ENCODE measurements at places on chromosomes 6 and 20. TPM values are rescaled to one million over a fixed set of nuclear protein-coding genes. Genes with fewer than 3 reads are reported as not detected.

The OR5V1 gene
- total RNA-seq = not detected

The LGSN gene
- total RNA-seq = not detected

- no peak for DNase-seq
These were observed 67.9 kb upstream of the E2F3 start for GRCh38 chr6:20333721-20334269.

The DHX16 gene
- total RNA-seq = 16.6 TPM

DNA sequence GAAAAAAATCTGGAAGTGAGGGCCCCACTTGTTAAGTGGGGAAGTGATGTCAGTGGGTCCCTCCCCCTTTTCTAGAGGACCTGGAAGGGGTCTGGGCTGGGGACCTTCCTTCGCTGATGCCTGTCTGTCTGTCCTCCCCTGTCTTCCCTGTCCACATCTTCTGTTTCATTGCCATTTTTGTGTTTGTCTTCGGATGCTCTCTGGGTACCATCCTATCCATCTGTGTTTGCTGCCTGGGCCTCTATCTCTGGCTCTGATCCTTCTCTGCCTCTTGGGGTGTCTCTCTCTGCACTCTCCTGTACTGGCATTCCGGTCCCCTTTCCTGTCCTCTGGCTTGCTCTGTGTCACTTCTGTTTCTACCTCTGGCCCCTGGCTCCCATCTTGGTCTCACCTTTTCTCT lies 2.3 kb downstream of the TMEM151B start:
- DNase-seq = no peak

DNA sequence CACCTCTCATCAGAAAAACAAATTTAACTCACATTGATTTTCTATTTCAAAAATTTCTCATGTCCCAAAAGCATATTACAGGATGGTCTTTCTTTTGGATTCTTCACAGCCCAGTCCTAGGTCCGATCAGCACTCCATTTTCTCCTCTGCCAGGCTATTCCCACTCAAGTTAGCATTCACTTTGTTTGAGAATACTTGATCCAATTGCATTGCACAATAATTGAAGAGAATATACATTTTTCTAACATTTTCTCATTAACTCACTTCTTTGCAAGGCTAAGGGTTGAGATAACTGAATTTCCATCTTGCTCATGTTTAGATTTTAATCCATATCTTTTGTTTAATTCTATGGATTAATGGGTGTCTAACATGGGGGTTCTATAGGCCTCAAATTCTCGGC lies 716.1 kb downstream of the QKI start:
- DNase-seq = no peak

- DNase-seq = peak; percentile 80
These were observed 55.1 kb upstream of the CEP162 start for GRCh38 chr6:84282550-84282949.

- DNase-seq = no peak
These were observed 562 bp downstream of the MOCS1 start for GRCh38 chr6:39933669-39934130.

GRCh38 chr6:14727494-14728395 lies 518.1 kb upstream of the JARID2 start:
- DNase-seq = no peak

The PARD6B gene
- 2.4 TPM for total RNA-seq

The CLVS2 gene
- not detected for total RNA-seq

GRCh38 chr6:130020073-130020906 lies 1.9 kb downstream of the L3MBTL3 start:
- DNase-seq = peak; percentile 18

DNA sequence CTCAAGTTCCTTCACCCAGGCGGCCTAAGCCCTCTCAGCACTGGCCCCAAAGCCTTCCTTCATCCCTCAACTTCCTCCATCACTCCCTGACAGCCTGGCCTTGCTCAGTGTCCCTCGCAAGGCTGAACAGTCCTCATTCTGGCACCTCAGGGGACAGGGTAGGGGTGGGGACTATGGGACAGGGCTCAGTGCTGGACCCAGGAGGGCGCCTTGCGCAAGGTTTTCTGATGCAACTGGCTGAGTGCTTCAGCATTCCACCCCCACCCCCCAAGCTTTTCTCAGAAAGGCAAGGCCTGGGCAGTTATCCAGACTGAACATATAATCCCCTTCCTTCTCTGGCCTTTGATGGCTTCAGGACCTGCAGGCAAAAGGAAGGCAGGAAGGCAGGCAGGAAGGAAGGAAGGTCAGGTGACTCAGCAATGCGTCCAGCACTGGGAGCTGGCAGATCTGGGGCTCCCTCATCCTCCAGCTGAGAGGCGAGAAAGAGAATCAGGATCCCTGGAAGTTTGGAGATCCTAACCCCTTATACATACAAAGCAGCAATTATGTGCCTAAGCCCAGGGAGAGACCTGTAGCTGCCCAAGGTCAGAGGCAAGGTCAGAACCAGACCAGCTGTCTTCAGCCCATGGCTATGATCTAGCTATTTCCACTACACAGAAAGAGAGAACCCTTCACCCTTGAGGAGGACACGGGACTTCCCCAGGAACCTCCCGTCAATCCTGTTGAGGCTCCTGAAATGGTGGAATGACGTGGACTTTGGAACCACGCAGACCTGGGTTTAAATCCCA lies 8.6 kb upstream of the TRIB3 start:
- peak; percentile 42 for DNase-seq

The SLC4A11 gene
- total RNA-seq = not detected

- DNase-seq = no peak
These were observed 113.1 kb downstream of the MBOAT1 start for GRCh38 chr6:20099156-20099555.

All from MG63 (cell line).